A549 treated with Mapracorat at 1 μM for 4 hours (cell line): ENCODE measurements at places on chromosomes 2 and 18. TPM values are rescaled to one million over a fixed set of nuclear protein-coding genes. Genes with fewer than 3 reads are reported as not detected.

ASTL gene
- total RNA-seq = not detected in 5 replicates

STAT4 gene
- total RNA-seq = 3.0 to 4.5 TPM (median 4.1 TPM) in 5 replicates

SCLY gene
- total RNA-seq = 14.9 to 21.6 TPM (median 18.9 TPM) in 5 replicates

NT5C1B gene
- total RNA-seq = not detected in 5 replicates

FSHR gene
- not detected in 5 replicates for total RNA-seq

C2orf72 gene
- 4.8 to 7.5 TPM (median 6.2 TPM) in 5 replicates for total RNA-seq

HAAO gene
- total RNA-seq = not detected in 5 replicates

GPR55 gene
- total RNA-seq = 0.04 TPM in 1 of 5 replicates, not detected in the others

UGT1A8 gene
- total RNA-seq = 0.06 TPM in 1 of 5 replicates, not detected in the others

CYP27A1 gene
- 0.14 to 0.16 TPM (median 0.15 TPM) in 3 of 5 replicates, not detected in the others for total RNA-seq

B3GNT7 gene
- total RNA-seq = 1.8 to 2.8 TPM (median 2.4 TPM) in 5 replicates

LIPG gene
- total RNA-seq = 0.16 to 0.41 TPM (median 0.21 TPM) in 5 replicates

TMX3 gene
- 17.0 to 27.2 TPM (median 17.7 TPM) in 5 replicates for total RNA-seq

PLCL1 gene
- total RNA-seq = not detected in 5 replicates

CDH7 gene
- 0.05 TPM in 1 of 5 replicates, not detected in the others for total RNA-seq

GLB1L gene
- total RNA-seq = 5.3 to 7.4 TPM (median 5.5 TPM) in 5 replicates

LRRC30 gene
- not detected in 5 replicates for total RNA-seq

C2orf74 gene
- total RNA-seq = 13.7 to 18.7 TPM (median 14.9 TPM) in 5 replicates

OR6B2 gene
- not detected in 5 replicates for total RNA-seq

MC5R gene
- total RNA-seq = not detected in 5 replicates

ZAP70 gene
- total RNA-seq = 0.27 TPM in 1 of 5 replicates, not detected in the others

ZCCHC2 gene
- 7.8 to 10.2 TPM (median 9.2 TPM) in 5 replicates for total RNA-seq

WDR33 gene
- 18.9 to 28.0 TPM (median 25.2 TPM) in 5 replicates for total RNA-seq

KCNG3 gene
- 0.59 to 0.86 TPM (median 0.70 TPM) in 5 replicates for total RNA-seq

CBLN2 gene
- 0.05 to 0.42 TPM (median 0.07 TPM) in 5 replicates for total RNA-seq

DYSF gene
- total RNA-seq = 0.50 to 1.0 TPM (median 0.78 TPM) in 5 replicates

M1AP gene
- total RNA-seq = not detected in 5 replicates

FEV gene
- not detected in 5 replicates for total RNA-seq

SLC5A7 gene
- total RNA-seq = not detected in 5 replicates

ST3GAL5 gene
- total RNA-seq = 27.8 to 39.0 TPM (median 34.7 TPM) in 5 replicates

STAMBP gene
- total RNA-seq = 47.6 to 51.1 TPM (median 49.3 TPM) in 5 replicates

SPATA3 gene
- not detected in 5 replicates for total RNA-seq

VSNL1 gene
- not detected in 5 replicates for total RNA-seq

ARL4C gene
- total RNA-seq = 44.7 to 62.4 TPM (median 54.2 TPM) in 5 replicates

MYCN gene
- total RNA-seq = not detected in 5 replicates

HOXD8 gene
- total RNA-seq = 4.6 to 6.0 TPM (median 5.6 TPM) in 5 replicates

RGPD6 gene
- 8.0 to 11.4 TPM (median 9.8 TPM) in 5 replicates for total RNA-seq

GRB14 gene
- total RNA-seq = 3.9 to 6.1 TPM (median 5.2 TPM) in 5 replicates

MYOM1 gene
- total RNA-seq = 0.08 to 0.59 TPM (median 0.30 TPM) in 5 replicates

CFAP53 gene
- 0.11 to 0.31 TPM (median 0.25 TPM) in 5 replicates for total RNA-seq

REG1B gene
- total RNA-seq = not detected in 5 replicates

SIX3 gene
- total RNA-seq = 1.2 to 2.4 TPM (median 1.9 TPM) in 5 replicates
